ENCODE measurements at places on chromosomes 16 and 17. TPM values are rescaled to one million over a fixed set of nuclear protein-coding genes. Genes with fewer than 3 reads are reported as not detected.

The PRSS33 gene
- not detected for total RNA-seq

The NRN1L gene
- not detected for total RNA-seq

The KRTAP9-4 gene
- total RNA-seq: not detected

The CDRT15L2 gene
- not detected for total RNA-seq

The TMEM11 gene
- total RNA-seq: 23.5 TPM

The HSD17B2 gene
- total RNA-seq: 1.7 TPM

The FAM171A2 gene
- 3.7 TPM for total RNA-seq

The ELOB gene
- 166 TPM for total RNA-seq

The KRTAP3-2 gene
- not detected for total RNA-seq

The ZNF263 gene
- 52.1 TPM for total RNA-seq

The ABCA3 gene
- 26.2 TPM for total RNA-seq
